ENCODE measurements at places on chromosomes 4 and X. TPM values are rescaled to one million over a fixed set of nuclear protein-coding genes. Genes with fewer than 3 reads are reported as not detected.

DNA sequence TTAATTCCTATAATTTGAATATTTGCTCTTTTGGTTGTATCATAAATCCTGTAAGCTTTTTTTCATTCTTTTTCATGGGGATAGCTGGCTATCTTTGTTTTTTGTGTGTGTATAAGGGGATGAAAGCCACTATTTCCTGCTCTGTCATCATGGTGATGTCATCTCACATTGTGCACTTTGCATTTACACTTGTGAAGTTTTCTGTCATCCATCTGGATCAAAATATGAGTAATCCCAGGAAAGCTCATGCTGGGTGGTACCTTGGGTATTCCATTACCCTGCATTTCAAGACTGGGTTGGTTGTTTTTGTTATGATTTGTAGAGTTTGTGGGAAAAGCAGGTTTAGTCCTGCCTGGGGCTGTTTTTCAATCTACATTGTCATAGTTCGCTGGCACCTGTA lies 367.3 kb downstream of the CHIC1 start:
- no peak for DNase-seq

DNA sequence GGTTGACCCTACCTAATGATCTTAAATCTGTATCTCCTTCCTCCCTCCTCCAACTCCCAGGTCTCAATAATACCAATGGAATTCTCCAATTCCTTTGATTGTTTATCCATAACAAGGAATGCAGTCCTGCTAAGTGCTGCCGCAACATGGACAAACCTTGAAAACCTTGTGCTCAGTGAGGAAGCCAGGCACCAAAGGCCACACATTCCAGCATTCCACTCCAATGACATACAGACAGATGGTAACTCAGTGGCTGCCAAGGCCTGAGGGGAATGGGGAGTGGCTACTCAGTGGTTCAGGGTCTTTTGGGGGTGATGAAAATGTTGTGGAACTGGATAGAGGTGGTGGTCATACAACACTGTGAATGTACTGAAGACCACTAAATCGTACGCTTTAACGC lies 10.4 kb downstream of the HAUS7 start:
- no peak for DNase-seq

- no peak for DNase-seq
Observed at GRCh38 chr4:188411805-188412204, 272.6 kb downstream of the TRIML1 start.

DNA sequence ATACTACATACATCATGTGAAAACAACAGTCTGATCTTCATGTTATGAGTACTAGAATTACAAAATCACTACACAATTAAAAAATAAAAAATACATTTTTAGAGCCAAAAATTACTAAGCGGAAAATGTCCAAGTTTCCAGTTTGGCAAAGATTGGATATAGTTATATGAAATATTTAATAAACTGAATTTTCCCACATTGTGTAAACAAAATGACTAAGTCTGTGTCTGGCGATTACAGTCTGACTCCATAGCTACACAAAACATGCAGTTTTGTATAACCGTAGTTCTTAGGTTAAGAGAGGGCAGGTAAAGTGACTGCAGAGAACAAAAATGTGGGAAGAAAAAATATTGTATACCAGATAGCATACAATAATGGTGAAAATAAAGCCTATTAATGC lies 59.2 kb upstream of the TMEM47 start:
- DNase-seq, result no peak

DNA sequence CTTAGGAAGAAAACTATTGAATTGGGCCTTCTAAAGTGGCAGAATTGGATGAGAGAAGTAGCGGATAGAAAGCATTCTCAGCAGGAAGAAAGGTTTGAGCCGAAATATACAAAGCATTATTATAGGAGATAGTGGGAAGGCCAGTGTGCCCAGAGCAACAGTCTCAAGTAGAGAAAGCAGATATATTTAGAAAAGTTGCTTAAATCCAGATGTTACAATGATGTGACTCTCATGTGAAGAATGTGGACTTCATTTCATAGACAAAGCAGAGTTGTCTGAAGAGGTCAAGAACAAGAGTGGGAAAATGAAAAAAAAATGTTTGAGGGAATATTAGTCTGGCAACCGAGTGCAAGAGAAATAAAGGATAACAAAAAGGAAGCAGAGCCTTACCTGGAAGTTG lies 66.9 kb downstream of the SYNPO2 start:
- DNase-seq, result no peak

DNA sequence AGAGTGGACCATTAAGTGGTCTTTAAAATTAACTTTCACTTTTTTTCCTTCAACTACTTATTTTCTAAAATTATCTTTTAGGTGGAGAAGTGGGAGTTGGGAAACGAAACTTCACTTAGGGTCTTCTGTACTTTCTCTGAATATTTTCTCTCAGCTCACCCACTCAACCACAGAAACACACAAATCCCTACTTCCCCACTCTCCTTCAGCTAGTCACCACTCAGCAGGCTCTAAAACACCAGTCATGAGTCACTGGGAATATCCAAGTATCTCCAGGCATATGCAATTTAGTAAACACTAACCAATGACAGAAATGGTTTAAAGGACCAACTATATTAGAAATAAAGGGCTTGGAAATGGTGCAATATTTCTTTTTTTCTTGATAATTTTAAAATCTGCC lies 153.0 kb upstream of the RPS6KA6 start:
- DNase-seq, result no peak

DNA sequence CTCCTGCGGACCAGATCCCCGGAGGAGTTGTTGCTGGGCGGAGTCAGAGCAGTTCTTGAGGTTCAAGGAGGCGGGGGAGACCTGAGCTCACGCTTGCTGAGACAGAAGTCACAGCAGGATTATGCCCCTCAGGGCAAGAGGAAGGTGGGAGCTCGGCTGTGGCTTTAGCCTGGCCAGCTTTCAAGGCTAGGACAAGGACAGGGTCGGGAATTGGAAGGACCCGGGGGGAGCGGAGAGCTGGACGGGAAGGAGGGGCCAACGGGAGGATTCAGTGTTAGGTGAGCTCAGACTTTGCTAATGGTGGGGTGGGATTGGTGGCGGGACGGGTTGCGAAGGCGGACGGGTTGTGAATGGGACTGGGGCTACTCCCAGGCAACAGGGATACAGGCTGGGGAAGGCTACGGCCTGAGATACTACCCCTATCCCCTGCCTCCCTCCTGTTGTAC lies at the start of gene RIBC1:
Gene RIBC1, plus strand, starts transcription at position 13 of the 446 bp plus-strand sequence. CDS start 3,404 bp downstream, outside the sequence.
- DNase-seq, result no peak

GRCh38 chr4:78880874-78881492 lies 58.3 kb downstream of the PAQR3 start:
- DNase-seq, result no peak

GRCh38 chr4:66544281-66544680 lies 874.0 kb upstream of the EPHA5 start:
- DNase-seq, result no peak

DNA sequence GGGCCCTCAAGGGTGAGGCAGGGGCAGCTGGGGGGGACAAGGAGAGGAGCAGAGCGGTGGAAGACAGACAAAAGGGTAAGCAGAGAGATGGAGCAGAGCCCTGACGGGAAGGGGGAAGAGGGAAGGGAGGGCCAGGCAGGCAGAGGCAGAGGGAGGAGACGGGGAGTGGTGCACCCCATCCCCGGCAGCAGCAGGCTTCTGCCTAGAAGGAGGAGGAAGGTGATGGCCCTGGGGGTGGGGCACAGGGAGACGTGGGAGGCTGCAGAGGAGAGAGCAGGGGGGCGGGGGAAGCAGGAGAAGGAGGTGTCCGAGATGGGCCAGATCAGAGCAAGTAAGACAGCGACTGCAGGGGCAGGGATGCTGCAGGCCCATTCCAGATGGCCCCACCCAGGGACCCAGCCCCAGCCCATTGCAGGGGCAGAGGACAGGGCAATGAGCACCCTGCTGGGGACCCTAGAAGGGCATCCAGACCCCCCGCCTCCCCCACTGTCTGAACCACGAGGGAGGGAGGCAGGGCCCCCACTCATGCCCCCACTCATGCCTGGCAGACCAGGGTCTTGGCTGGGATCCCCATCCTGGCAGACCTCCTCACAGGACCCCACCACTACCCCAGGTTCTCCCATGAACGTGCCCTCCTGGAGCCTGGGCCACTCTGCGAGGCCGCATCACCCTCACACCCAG lies 2.7 kb downstream of the L1CAM start:
- no peak for DNase-seq

GRCh38 chr4:16671741-16672140 lies 226.7 kb downstream of the LDB2 start:
- no peak for DNase-seq

DNA sequence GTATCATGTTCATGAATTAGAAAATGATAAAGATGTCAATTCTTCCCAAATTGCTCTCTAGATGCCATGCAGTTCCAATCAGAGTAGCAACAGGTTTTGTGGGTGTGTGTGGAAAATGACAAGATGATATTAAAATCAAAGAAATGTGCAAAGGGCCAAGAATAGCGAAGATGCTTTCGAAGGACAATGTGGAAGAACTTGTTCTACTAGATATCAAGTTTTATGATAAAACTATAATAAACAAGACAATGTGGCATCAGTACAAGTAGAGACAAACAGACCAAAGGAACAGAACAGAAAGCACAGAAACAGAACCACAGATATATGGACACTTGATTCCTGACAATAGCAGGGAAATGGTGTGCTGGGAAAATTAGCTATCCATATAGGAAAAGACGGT lies 9.0 kb downstream of the TAB3 start:
- no peak for DNase-seq

DNA sequence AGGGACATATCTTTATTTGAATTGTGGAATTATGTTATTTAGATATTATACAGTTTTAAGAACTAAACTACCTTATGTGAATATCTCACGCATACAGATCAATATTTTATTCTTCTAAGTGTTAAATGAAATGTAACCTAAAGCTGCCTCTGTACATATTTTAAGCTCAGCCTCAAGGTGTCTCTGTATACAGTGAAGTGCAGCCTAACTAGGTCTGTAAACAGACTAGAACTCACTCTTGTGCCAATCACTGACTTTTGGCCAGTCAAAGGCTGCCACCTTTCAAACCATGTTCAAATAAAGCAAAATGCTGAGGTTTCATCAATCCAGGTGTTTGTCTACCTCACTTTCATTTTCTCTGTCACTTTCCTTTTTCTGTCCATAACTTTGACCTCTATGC lies 1074.5 kb upstream of the PRKX start:
- DNase-seq, result no peak

DNA sequence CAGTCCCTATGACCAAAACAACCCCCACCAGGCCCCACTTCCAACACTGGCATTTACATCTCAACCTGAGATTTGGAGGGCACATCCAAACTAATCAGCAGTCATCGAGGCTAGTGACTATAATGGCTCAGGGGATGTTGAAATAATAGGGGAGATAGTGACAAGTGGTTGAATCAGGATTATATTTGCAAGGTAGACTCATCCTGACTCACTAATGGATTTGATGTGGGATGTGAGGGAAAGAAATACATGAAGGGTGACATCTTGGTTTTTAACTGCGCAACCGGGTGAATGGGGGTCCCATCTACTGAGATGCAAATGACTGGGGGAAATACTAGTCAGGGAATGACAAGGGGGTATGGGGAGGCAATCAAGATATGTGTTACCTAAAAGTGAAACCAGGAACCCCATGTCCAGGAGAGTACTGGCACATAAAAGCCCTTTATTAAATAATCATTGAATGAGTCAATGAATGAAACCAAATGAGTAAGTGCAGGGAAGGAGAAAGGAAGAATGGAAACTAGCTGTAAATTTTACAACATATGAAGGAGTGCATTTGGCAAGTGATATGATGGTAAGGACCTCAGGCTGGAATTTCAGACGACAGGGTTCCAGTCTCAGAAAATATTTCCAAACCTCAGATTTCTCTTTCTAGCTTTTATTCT lies 78.3 kb downstream of the PARM1 start:
- DNase-seq, result no peak

GRCh38 chrX:130155564-130155963 lies 10.1 kb downstream of the AIFM1 start:
- no peak for DNase-seq

GRCh38 chrX:120334151-120334550 lies 22.9 kb upstream of the TMEM255A start:
- no peak for DNase-seq

GRCh38 chrX:100606753-100607152 lies 22.0 kb downstream of the TNMD start:
- DNase-seq, result no peak

GRCh38 chrX:106710771-106711170 lies 15.7 kb upstream of the RNF128 start:
- DNase-seq, result no peak

DNA sequence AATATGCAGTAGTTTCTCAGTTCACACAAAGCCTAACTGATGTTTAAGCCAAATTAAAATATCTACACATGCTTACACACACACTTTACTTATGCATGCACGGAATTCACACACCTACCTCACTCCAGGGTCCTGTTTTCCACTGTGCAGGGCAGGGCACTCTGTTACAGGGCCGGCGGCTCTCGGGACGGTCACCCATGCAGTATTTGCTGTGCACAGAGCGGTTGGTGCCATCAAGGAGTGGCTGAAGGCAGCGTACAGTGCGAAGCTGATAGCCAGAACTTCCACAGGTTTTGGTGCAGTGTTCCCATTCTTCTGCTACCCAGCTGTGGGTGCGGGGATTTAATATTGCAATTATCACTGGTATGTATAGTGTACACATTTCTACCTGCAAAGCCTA lies 258.9 kb downstream of the NPFFR2 start:
- no peak for DNase-seq

- DNase-seq, result no peak
Observed at GRCh38 chr4:188305690-188306089, 166.4 kb downstream of the TRIML1 start.

DNA sequence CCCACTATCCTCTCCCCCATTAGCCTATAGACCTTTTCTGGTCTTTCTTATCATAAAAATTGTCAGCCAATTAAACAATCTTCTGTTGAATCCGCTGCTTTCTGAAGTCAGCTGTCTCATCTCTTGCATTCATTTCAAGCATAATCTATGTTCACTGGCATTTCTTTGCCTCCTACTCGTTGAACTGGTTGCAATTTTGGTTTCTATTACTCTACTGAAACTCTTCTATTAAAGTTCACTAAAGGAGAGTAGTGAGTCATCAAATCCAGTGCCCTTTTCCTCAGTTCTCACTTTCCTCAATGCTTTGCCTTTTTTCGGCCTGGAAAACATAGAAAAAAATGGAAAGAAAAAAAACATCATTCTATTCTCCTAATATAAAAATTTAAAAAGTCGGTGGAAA lies 23.9 kb upstream of the CXCL13 start:
- DNase-seq, result no peak

DNA sequence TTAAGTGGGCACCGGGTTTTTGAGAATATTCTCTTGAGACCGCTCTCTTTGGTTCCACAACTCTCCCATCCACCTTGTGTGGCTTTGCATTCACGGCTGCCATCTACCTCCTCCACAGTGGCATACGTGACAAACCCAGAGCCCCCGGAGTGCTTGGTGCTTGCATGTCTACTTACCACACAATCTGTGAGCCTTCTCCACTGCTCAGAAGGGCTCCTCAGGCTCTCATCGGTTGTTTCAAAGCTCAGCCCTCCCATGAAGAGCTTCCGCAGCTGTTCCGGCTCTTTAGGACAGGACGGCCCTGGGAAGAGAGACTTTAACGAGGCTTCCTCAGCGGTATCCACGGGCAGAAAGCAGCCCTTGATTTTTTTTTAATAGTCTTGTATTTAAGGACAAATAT lies 167.6 kb upstream of the ANK2 start:
- DNase-seq, result no peak

DIAPH2 gene
- 48.4 TPM for total RNA-seq

ZAR1 gene
- total RNA-seq, result not detected

CACNA1F gene
- total RNA-seq, result 0.06 TPM

IBSP gene
- not detected for total RNA-seq

TXK gene
- total RNA-seq, result 2.3 TPM

CHRDL1 gene
- total RNA-seq, result 38.6 TPM

SCRG1 gene
- 34.6 TPM for total RNA-seq

ZCCHC18 gene
- total RNA-seq, result 3.5 TPM

NUDT11 gene
- 2.1 TPM for total RNA-seq

TSPAN5 gene
- total RNA-seq, result 8.7 TPM

PRRG3 gene
- total RNA-seq, result 2.8 TPM

CCDC160 gene
- not detected for total RNA-seq

All from aorta (tissue), 5 donors.